Naive thymus-derived CD4-positive, alpha-beta T cell (primary cell): ENCODE measurements at places on chromosomes 2 and 18. TPM values are rescaled to one million over a fixed set of nuclear protein-coding genes. Genes with fewer than 3 reads are reported as not detected.

The UGT1A3 gene
- polyA plus RNA-seq, result not detected

The MMADHC gene
- polyA plus RNA-seq, result 157 TPM

The TRIP12 gene
- polyA plus RNA-seq, result 34.8 TPM

The CCDC68 gene
- polyA plus RNA-seq, result not detected

The CAMKMT gene
- 15.1 TPM for polyA plus RNA-seq

The QPCT gene
- polyA plus RNA-seq, result 0.56 TPM

The TFPI gene
- not detected for polyA plus RNA-seq

The CFC1 gene
- polyA plus RNA-seq, result not detected

DNA sequence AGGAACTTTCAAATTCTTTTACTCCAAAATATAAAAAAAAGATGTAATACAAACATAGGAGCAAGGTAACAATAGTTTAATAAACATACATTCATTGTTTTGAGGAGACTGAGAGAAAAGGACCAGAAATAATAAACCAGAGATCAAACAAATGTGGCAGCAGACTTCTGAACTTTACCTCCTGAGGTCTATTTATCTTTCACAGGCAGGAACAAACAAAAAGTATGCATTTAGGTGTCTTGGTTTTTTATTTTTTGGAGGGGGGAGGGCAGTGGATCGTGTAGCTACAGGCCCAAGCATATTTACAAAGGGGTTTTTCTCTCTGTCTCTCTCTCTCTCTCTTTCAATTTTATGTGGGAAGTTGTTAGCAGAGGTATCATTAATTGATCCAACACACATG lies 5.6 kb downstream of the PPP4R1 start:
- peaks cover 12% of the 10 kb centered on the region for H3K4me1 ChIP-seq
- no peak for DNase-seq
- no peak overlapping the region for H3K27ac ChIP-seq
- H3K36me3 ChIP-seq, result no peaks in the 10 kb centered on the region
- no peak overlapping the region for H3K4me3 ChIP-seq

GRCh38 chr2:72630767-72631166 lies 195.1 kb downstream of the EXOC6B start:
- no peak overlapping the region for H3K4me3 ChIP-seq
- no peaks in the 10 kb centered on the region for H3K4me1 ChIP-seq
- no peak overlapping the region for H3K27ac ChIP-seq

GRCh38 chr2:173027181-173028128 lies 48.2 kb upstream of the MAP3K20 start:
- H3K27ac ChIP-seq, result no peak overlapping the region
- H3K4me1 ChIP-seq, result no peaks in the 10 kb centered on the region
- H3K36me3 ChIP-seq, result no peaks in the 10 kb centered on the region

GRCh38 chr2:140076164-140076563 lies 1296.0 kb upstream of the NXPH2 start:
- no peak for DNase-seq
- H3K27ac ChIP-seq, result no peak overlapping the region
- H3K27me3 ChIP-seq, result no peaks in the 10 kb centered on the region
- no peaks in the 10 kb centered on the region for H3K4me1 ChIP-seq
- H3K4me3 ChIP-seq, result no peak overlapping the region

GRCh38 chr2:196925051-196925767 lies 1.3 kb downstream of the PGAP1 start:
- DNase-seq, result no peak
- no peaks in the 10 kb centered on the region for H3K36me3 ChIP-seq
- no peak overlapping the region for H3K27ac ChIP-seq

DNA sequence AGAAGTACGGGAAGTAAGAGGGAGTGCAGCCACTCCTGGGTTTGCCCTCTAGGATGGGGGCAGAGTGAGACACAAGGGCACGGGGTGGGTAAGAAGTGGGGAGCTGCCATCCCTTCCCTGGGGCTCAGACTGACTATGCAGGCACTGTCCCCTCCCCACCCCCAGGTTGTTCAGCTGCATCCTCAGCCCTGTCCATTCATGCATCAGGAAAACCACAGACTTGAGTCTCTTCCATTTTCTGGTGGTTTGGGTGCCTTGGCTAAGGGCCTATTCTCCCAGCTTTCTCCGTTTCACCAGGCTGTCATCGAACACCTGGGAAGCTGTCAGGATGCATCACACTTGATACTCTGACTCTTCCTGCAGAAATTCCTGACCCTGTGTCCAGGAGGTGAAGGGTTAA lies 111.9 kb downstream of the TFCP2L1 start:
- H3K27ac ChIP-seq, result no peak overlapping the region
- H3K27me3 ChIP-seq, result no peaks in the 10 kb centered on the region
- no peaks in the 10 kb centered on the region for H3K4me1 ChIP-seq
- H3K36me3 ChIP-seq, result no peaks in the 10 kb centered on the region

- H3K4me1 ChIP-seq, result no peaks in the 10 kb centered on the region
- H3K27ac ChIP-seq, result no peak overlapping the region
- H3K27me3 ChIP-seq, result no peaks in the 10 kb centered on the region
- no peaks in the 10 kb centered on the region for H3K36me3 ChIP-seq
Measured at GRCh38 chr18:23357996-23358594, 95.0 kb upstream of the RIOK3 start.

DNA sequence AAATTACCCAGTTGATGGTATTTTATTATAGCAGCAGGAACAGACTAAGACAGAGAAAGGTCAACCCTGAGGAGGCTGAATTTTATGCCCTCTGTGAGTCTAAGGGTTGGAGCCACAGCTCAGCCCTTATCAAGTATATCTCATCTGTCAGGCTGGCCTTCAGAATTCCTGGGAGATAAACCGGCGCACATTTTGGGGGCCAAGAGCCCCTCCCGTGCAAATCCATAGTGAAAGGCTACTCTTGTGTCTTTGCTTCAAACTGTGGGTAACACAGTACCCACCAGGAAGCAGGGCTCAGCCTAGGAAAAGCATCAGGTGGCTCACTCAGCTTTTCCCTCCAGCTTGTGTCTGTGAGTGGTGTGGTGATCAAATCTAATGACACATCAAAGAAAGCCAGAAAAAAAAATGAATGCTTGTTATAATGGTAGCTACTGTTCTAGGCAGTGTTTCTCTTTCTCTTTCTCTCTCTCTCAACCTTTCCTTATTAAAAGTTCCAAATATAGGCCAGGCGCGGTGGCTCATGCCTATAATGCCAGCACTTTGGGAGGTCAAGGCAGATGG lies 25.0 kb upstream of the ASXL2 start:
- DNase-seq, result no peak
- no peak overlapping the region for H3K4me3 ChIP-seq
- H3K27me3 ChIP-seq, result no peaks in the 10 kb centered on the region
- H3K27ac ChIP-seq, result no peak overlapping the region
- H3K4me1 ChIP-seq, result no peaks in the 10 kb centered on the region
- H3K36me3 ChIP-seq, result no peaks in the 10 kb centered on the region

DNA sequence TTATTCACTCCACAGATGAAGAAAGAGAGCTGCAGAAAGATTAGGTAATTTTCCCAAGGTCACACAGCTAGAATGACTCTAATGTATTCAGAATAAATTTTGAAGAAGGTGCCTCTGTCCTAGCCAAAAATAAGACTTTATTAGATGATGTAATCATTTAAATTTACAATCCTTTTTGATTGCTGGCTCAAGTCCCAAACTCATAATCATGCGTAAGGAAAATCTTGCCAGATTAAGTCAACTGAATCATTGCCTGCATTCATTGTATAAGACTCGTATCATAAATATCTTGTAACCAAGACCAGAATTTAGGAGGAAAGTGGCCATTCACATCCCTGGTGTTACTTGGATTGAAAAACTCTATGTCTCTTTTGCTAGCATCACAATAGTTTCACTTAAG lies 53.1 kb upstream of the STK39 start:
- no peak for DNase-seq
- no peaks in the 10 kb centered on the region for H3K27me3 ChIP-seq
- no peak overlapping the region for H3K4me3 ChIP-seq
- no peak overlapping the region for H3K27ac ChIP-seq
- H3K4me1 ChIP-seq, result no peaks in the 10 kb centered on the region

DNA sequence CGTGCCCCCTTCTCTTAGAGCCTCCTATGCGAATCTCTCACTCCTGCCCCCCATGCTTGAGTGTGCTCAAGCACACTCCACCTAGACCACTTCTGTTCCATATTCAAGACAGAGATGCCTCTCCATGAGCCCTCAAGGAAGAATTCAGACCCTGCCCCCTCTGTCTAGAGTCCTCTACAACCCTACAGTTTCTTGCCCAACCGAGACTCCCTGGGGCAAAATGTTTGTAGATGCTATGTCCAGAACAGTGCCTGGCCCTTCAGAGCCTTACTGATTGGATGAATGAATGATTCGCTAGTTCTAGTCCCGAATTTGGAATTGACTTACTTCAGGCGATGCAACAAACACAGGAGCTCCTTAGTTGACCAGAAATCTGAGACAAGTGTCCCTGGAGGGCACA lies 8.7 kb downstream of the APCDD1 start:
- no peaks in the 10 kb centered on the region for H3K36me3 ChIP-seq
- H3K4me3 ChIP-seq, result no peak overlapping the region
- DNase-seq, result no peak
- no peaks in the 10 kb centered on the region for H3K4me1 ChIP-seq

DNA sequence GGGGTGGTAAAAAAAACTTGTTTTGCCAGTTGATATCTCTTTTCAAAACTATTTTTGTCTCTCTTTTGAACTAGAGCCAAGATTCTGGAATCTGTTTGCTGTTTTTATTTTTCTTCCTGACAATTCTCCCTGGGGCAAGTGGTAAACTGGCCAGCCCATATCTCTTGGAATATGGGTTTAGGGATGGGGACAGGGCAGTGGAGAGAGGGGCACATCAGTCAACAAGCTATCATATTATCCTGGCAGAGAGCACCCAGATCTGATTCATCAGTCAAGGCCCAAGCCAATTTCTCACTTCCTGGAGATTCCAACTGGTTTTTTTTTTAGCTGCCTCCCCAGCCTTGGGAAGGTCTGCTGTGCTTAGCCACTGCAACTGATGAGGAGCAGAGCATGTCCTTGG lies 52.3 kb downstream of the ARHGAP28 start:
- H3K27me3 ChIP-seq, result no peaks in the 10 kb centered on the region
- no peak overlapping the region for H3K4me3 ChIP-seq
- no peak overlapping the region for H3K27ac ChIP-seq
- H3K4me1 ChIP-seq, result no peaks in the 10 kb centered on the region
- DNase-seq, result no peak
- no peaks in the 10 kb centered on the region for H3K36me3 ChIP-seq

DNA sequence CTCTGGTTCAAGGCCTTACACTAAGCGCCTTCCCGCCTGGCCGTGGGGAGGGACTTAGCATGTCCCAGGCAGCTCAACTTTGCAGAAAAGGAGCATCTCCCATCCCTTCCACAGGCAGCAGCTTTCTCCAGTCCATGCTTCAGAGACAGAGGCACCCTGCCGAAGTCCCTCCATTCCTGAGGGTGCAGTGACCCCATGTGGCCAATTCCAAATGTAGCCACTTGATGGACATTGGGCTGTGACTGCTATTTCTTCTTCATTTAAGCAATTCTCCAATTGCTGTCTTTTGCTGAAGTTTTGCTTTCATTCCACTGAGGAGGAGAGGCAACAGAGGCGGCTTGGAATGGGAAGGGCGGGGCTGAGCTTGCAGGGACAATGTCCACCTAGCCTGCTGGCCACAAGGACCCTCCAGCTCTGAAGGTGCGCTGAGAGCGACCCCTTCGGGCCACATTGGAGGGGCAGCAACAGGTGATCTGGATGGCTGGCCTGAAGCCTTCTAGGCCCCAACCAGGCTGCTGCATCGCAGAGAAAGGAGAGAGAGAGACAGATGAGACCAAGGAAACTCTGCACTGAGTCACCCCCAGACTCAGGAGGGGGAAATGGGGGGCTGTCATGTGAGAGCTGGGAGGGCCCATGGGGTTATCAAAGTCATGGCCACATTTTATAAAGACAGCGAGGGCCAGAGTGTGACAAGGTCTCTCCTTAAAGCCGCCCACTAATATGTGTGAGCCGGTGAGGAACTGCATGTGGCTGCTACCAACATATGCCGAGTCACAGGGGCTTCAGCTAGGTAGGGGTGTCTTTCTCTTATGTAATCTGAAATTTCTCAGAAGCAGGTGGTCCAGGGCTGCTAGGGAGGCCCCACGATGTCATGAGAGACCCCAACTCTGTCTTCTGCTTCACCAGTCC lies 61.3 kb downstream of the LONRF2 start:
- no peaks in the 10 kb centered on the region for H3K27me3 ChIP-seq
- DNase-seq, result no peak
- H3K27ac ChIP-seq, result no peak overlapping the region
- no peaks in the 10 kb centered on the region for H3K4me1 ChIP-seq

GRCh38 chr2:42784204-42784880 lies 8.0 kb downstream of the HAAO start:
- no peak overlapping the region for H3K27ac ChIP-seq
- no peaks in the 10 kb centered on the region for H3K36me3 ChIP-seq
- H3K27me3 ChIP-seq, result no peaks in the 10 kb centered on the region
- no peak overlapping the region for H3K4me3 ChIP-seq
- H3K4me1 ChIP-seq, result no peaks in the 10 kb centered on the region

DNA sequence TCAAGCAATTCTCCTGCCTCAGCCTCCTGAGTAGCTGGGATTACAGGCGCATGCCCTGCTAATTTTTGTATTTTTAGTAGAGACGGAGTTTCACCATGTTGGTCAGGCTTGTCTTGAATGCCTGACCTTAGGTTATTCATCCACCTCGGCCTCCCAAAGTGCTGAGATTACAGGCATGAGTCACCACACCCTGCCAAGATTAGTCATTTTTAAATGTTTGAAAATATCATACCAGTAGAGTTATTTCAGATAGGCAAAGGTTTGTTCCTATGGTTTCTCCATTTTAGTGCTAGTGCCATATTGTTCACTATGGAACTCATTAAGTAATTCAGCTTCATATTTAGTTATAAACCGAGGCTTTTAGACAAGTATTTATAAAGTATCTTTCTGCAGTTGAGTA lies 52.3 kb downstream of the HIBCH start:
- H3K27ac ChIP-seq, result no peak overlapping the region
- no peaks in the 10 kb centered on the region for H3K27me3 ChIP-seq
- DNase-seq, result no peak
- H3K36me3 ChIP-seq, result no peaks in the 10 kb centered on the region

GRCh38 chr2:126971481-126972278 lies 73.0 kb downstream of the TEX51 start:
- peak; percentile 63 for DNase-seq
- H3K4me1 ChIP-seq, result no peaks in the 10 kb centered on the region
- H3K27me3 ChIP-seq, result peaks cover 3% of the 10 kb centered on the region
- no peak overlapping the region for H3K27ac ChIP-seq

GRCh38 chr2:148999451-148999921 lies 39.0 kb upstream of the LYPD6B start:
- no peaks in the 10 kb centered on the region for H3K4me1 ChIP-seq
- no peaks in the 10 kb centered on the region for H3K27me3 ChIP-seq
- no peak for DNase-seq
- no peak overlapping the region for H3K27ac ChIP-seq

GRCh38 chr2:152166633-152167032 lies 8.9 kb downstream of the STAM2 start:
- no peak for DNase-seq
- peaks cover 4% of the 10 kb centered on the region for H3K4me1 ChIP-seq
- no peaks in the 10 kb centered on the region for H3K36me3 ChIP-seq
- no peak overlapping the region for H3K4me3 ChIP-seq
- no peaks in the 10 kb centered on the region for H3K27me3 ChIP-seq
- no peak overlapping the region for H3K27ac ChIP-seq

GRCh38 chr2:170917219-170917913 lies 11.7 kb upstream of the GORASP2 start:
- no peak for DNase-seq
- no peak overlapping the region for H3K4me3 ChIP-seq
- H3K27me3 ChIP-seq, result no peaks in the 10 kb centered on the region
- H3K36me3 ChIP-seq, result no peaks in the 10 kb centered on the region
- no peaks in the 10 kb centered on the region for H3K4me1 ChIP-seq
- H3K27ac ChIP-seq, result no peak overlapping the region

GRCh38 chr18:75165926-75166325 lies 43.0 kb downstream of the PTGR3 start:
- no peak for DNase-seq
- no peak overlapping the region for H3K27ac ChIP-seq
- H3K36me3 ChIP-seq, result no peaks in the 10 kb centered on the region
- no peaks in the 10 kb centered on the region for H3K27me3 ChIP-seq
- H3K4me3 ChIP-seq, result no peak overlapping the region
